ENCODE measurements at places on chromosomes 7 and 10.

- no peak for DNase-seq
Observed at GRCh38 chr10:16945593-16945992, 128.4 kb upstream of the RSU1 start.

DNA sequence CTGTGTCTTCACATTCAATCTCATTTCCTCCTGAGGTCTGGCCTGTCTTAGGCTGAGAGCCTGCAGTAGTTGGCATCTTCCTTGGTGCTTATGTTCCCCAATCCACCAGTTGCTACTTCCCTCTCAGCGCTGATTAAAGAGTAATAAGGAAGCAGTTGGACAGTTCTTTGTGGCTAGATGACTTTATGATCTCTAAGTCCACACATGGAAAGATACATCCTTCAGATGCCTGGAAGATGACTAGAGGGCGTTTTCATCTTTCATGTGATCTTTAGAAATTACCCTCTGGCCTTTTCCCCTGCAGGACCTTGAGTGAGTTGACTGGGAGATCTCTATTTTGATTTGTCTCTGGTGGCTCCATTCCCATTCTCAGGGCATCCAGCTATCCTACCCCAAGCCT lies 204.5 kb downstream of the GRM3 start:
- no peak for DNase-seq

- no peak for DNase-seq
Observed at GRCh38 chr7:43824963-43825362, 44.4 kb downstream of the MRPS24 start.

GRCh38 chr10:55369670-55370420 lies 568.8 kb upstream of the PCDH15 start:
- DNase-seq = no peak

DNA sequence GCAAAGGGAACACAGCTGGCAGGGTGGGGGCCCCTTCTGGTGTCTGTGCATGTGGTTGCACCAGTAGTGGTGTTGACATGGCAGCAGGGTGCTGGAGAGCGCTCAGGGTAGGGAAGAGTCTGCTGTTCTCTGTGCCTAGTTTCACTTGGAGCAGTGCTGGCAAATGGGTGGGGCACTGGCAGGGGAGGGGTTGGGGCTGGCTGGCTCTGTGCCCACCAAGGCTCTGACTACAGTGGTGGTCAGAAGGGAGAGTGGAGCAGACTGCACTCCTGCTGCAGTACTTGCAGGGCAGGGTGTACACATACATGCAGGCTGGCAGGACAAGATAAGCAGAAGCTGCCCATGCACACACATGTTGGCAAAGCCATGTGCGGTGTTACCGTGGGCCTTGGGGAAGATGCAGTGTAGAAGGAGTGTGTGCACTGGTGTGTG lies 18.2 kb downstream of the FAM25A start:
- no peak for DNase-seq

- DNase-seq = no peak
Observed at GRCh38 chr7:41816111-41816510, 113.2 kb upstream of the INHBA start.

GRCh38 chr7:158830211-158830723 lies 958 bp upstream of the ESYT2 start:
- no peak for DNase-seq

GRCh38 chr7:141221007-141221612 lies 147.2 kb downstream of the TMEM178B start:
- DNase-seq = no peak

All from activated CD4-positive, alpha-beta T cell treated with anti-CD3 and anti-CD28 coated beads for 48 hours (primary cell).